ENCODE measurements at places on chromosomes 6 and 20.
A peak's percentile ranks its signal among the peaks of the same experiment; 100 is the strongest.

DNA sequence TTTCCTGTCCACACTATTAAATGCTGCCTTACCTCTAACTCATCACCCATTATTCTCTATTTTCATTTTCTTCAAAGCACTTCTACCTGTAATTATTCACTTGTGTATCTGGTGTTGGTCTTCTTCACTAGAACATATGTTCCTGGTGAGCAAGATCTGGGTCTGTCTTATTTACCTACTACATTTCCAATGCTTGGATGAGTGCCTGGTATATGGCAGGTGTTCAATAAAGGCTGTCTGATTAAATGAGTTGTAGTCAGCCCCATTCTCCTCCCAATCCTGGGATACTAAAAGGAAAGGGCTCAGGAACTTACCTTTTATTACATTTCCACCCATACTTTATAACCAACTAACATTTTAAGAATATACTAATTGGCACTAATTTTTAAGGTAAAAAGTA, 61.0 kb downstream of the CEP162 start:
- DNase-seq: no peak

- DNase-seq: no peak
These were observed 63.9 kb downstream of the MAP7 start for GRCh38 chr6:136486357-136486756.

- DNase-seq: no peak
These were observed 12.4 kb upstream of the SRSF3 start for GRCh38 chr6:36581716-36582115.

- no peak for DNase-seq
These were observed 51.1 kb downstream of the ARID1B start for GRCh38 chr6:156828280-156828703.

- DNase-seq: no peak
These were observed 30.6 kb upstream of the APCDD1L start for GRCh38 chr20:58545565-58546415.

GRCh38 chr6:46632053-46632452, 20.6 kb downstream of the CYP39A1 start:
- DNase-seq: no peak

- no peak for DNase-seq
These were observed 38.0 kb downstream of the EZR start for GRCh38 chr6:158780988-158781691.

DNA sequence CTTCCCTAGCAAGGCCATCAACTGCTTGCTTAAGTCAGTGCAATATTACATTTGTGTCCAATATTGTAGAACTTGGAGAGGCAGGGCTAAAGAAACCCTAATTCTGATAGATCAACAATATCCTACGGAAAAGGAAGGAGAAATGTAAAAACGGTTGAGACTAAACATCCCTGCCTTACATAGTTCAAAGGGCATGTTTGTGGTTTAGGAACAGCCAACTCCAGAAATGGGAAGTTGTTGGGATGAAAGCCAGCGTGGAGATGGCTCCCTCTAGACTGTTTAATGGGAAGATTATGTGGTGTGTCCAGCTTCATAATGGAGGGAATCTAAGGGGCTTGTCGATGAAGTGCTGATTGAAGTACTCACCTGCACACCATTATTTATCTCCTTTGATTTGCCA, 145.3 kb upstream of the TENT5A start:
- no peak for DNase-seq

DNA sequence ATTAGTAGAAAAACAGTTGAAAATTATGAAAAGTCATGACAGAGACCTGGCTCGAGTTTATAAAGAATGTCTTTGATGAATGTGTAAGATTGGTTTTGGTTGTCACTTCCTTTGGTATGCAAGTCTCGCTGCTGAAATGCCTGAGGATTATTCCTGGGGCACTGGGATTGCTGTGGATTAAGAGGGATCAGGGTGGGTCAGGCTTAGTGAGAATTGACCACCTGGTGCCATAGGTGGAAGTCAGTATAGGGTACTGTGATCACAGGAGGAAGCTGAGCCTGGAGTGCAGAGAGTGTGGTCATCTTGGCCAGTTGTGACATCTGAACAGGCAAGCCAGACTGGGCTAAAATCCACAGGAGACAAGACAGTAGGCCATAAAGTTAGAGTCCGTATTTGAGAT, 34.9 kb downstream of the CEP43 start:
- no peak for DNase-seq

- no peak for DNase-seq
These were observed 7.3 kb upstream of the RIMS1 start for GRCh38 chr6:71879016-71879415.

- no peak for DNase-seq
These were observed 222.5 kb downstream of the FRK start for GRCh38 chr6:115838216-115838615.

DNA sequence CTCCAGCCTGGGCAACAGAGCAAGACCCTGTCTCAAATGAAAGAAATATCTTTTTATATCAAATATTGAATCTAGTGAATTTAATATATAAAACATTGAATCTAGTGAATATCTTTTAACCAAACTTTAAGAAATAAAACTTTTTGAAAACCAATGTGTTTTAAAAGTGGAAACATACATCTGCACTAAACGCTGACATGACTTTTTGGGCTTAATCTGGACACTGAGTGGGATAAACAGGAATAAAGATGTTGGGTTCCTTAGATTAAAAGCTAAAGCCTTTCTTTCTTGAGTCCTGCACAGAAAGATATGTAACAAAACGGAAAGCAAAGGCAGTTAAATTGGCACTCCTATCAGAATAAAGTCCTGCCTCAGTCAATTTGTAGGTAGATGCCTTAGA, 190.2 kb downstream of the ARHGAP18 start:
- DNase-seq: no peak

DNA sequence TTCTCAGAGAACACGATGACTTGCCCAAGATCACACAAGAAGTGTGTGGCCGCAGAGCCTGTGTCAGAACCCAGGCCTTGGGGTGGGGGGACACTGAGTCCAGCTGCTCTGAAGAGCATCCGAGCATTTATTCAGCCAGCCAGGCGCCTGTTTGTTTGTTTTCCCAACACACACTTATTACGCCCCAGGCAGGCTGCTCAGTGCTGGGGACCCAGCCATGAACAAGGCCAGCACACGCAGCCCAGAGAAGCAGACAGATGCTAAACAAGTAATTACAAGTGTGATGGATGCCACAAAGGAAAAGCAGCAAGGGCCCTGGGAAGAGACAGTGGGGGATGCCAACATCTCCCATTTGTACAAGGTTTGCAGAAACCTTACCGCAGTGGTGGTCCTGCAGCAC, 19.4 kb upstream of the SIRPA start:
- no peak for DNase-seq

GRCh38 chr20:25213566-25214425, 18.3 kb downstream of the ENTPD6 start:
- DNase-seq: no peak

GRCh38 chr6:27251606-27252251, 4.2 kb downstream of the PRSS16 start:
- DNase-seq: peak; percentile 45

DNA sequence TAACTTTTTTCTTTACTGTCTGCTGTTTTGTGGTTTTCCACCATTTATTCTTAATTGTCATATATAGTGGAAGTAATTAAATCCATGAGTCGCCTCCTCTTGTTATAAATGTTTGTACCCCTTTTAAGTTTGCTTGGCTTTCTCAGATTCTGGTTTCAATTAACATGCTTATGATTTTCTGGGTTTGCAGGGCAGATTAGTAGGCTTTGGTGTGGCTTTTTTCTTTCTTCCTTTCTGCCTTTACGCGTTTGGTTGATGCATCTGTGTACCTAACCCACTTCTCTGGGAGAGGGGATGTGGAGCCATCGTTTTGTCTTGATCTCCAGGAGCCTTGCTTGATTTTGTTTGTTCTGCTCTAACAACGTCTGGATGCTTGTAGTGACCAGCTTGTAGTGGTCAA, 100.4 kb downstream of the JARID2 start:
- no peak for DNase-seq

DNA sequence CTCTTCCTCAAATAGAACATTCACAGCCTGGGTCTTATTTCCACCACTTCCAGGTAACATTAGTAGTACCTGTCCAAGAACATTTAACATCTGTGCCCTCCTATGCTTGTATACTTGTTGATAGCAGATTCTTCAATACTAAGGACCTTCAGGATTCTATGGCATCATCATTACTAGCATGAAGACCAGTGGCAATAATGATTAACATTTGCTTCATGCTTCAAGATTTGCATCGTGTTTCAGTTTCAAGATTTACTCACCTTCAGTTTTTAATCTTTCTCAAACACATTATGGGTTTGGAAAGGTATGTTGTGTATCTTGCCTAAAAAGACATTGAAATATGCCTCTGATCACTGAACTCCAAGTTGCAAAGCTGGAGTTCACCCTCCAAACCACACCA, 412.8 kb upstream of the NRSN1 start:
- no peak for DNase-seq

- no peak for DNase-seq
These were observed 146.5 kb upstream of the ZNF184 start for GRCh38 chr6:27619436-27619835.

- no peak for DNase-seq
These were observed 111.6 kb upstream of the EYA4 start for GRCh38 chr6:133129556-133129955.

- no peak for DNase-seq
These were observed 24.0 kb downstream of the MAPK13 start for GRCh38 chr6:36154286-36154685.

DNA sequence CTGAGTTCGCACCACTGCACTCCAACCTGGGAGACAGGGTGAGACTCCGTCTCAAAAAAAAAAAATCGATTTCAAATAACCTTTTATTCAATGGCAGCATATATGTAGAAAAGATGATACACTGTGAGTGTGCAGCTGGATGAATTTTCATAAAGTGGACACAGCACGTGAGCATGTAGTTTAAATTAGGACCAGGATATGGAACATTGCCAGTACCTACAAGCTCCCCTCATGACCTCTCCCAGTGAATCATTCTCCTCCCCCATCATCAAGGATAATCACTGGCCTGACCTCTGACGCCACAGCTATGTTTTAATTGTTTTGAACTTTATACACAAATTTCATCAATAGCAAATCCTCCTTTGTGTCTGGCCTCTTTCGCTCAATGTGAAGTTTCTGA, 53.8 kb upstream of the HDAC2 start:
- no peak for DNase-seq

DNA sequence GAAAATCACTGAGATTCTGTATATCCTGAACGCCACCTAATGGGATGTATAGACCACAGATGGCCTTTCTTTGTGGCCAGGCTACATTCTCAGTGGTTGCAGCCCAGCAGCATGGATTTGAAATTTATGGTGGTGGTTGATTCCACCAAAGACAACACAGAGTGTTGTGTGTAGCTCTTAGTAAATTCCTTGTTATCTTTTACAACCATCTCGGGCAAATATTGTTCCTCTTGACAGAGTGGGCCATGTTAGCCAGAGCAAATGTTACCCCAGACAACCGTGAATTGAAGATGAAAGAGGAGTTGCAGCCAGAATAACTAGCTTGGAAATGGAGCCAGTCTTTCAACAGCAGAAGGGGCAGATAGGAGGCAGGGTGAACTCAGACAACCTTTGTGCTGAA, 39.5 kb downstream of the SLC24A3 start:
- no peak for DNase-seq

All from spinal cord (tissue), 10 donors.